Smooth muscle cell of bladder (primary cell): ENCODE measurements at places on chromosomes 7 and 10. TPM values are rescaled to one million over a fixed set of nuclear protein-coding genes. Genes with fewer than 3 reads are reported as not detected.

EXOC6 gene
- 14.9 and 19.9 TPM in 2 replicates for total RNA-seq

ZPBP gene
- total RNA-seq: not detected in 2 replicates

CFAP43 gene
- 0.09 and 0.14 TPM in 2 replicates for total RNA-seq

LLCFC1 gene
- total RNA-seq: not detected in 2 replicates

WEE2 gene
- total RNA-seq: not detected in 2 replicates

RAB19 gene
- not detected in 2 replicates for total RNA-seq
